ENCODE measurements at places on chromosomes 6 and 20.

GRCh38 chr6:284486-284885 lies 7.8 kb upstream of the DUSP22 start:
- no peak for DNase-seq

DNA sequence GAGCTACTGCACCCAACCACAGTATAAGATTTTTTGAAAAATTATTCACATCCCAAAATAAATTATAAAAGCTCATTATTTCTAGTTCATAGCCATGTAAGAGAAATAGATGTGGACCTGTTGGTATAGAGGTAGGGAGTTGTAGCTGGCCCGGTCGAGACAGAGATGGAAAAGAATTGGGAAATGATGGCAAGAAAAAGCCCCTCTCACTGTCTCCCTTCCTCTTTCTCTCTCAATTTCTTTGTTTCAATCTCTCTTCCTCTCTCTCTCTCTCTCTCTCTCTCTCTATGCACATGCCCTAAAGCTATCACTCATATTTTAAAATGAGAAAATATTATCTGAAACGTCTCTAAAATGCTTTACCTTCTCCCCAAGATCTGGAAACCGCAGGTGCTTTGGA lies 80.7 kb upstream of the CD83 start:
- no peak for DNase-seq

GRCh38 chr6:15429141-15430110 lies 183.6 kb downstream of the JARID2 start:
- no peak for DNase-seq

GRCh38 chr20:14189794-14190402 lies 147.5 kb downstream of the FLRT3 start:
- DNase-seq: peak; percentile 56

- DNase-seq: no peak
Observed at GRCh38 chr6:115717062-115717461, 343.6 kb downstream of the FRK start.

DNA sequence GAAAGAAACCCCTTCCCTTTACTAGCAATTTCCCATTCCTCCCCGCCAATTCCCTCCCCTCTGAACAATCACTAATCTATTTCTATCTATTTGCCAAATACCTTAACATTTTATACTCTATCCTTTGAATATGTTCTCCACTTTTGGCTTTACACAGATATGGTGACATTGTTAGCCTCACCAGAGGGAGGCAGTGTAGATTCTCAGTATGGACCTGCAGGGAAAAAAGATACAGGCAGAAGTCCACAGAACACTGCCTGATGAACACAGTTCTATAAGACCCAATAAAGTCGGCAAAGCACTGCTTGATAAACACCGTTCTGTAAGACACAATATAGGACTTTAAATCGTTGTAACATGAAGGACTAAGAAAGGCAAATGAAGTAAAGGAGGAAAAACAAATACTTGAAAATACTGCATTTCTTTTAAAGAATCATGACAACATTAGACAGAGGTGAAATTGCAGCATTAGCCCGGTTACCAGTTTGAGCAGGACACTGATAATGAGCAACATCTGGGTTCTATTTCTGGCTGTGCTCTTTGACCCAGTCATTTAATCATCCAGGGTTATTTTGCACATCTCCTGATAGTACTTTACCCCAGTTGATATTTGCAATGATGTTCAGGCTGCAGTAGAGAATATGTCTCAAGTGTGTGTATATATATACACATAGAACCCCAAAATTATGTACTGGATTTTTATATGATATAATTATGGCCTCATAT lies 296.8 kb downstream of the UTRN start:
- peak; percentile 71 for DNase-seq

GRCh38 chr6:64250126-64250525 lies 614.5 kb downstream of the PHF3 start:
- DNase-seq: no peak

GRCh38 chr20:9565910-9566550 lies 51.6 kb downstream of the LAMP5 start:
- no peak for DNase-seq

- no peak for DNase-seq
Observed at GRCh38 chr20:24040896-24041459, 52.4 kb upstream of the GGTLC1 start.

GRCh38 chr20:36827541-36828279 lies 48.2 kb upstream of the TLDC2 start:
- no peak for DNase-seq

All from NCI-H146 (cell line).